Dermis lymphatic vessel endothelial cell (primary cell): ENCODE measurements at places on chromosomes 4 and X. TPM values are rescaled to one million over a fixed set of nuclear protein-coding genes. Genes with fewer than 3 reads are reported as not detected.

The AREG gene
- total RNA-seq, result 0.09 TPM in 1 of 2 replicates, not detected in the other

The ADRA2C gene
- total RNA-seq, result under 0.01 and 0.09 TPM in 2 replicates

The LPAR4 gene
- total RNA-seq, result under 0.01 TPM in 1 of 2 replicates, not detected in the other

The TLR2 gene
- total RNA-seq, result 0.09 and 0.43 TPM in 2 replicates

The MAGEC1 gene
- not detected in 2 replicates for total RNA-seq

The WDR45 gene
- 15.4 and 22.4 TPM in 2 replicates for total RNA-seq

The TRIM75 gene
- total RNA-seq, result not detected in 2 replicates
